A549 treated with AZD2906 at 1 μM for 4 hours (cell line): ENCODE measurements at places on chromosomes 13 and 19. TPM values are rescaled to one million over a fixed set of nuclear protein-coding genes. Genes with fewer than 3 reads are reported as not detected.

The FGF9 gene
- not detected in 5 replicates for total RNA-seq

The SLC7A9 gene
- 0.13 to 0.43 TPM (median 0.31 TPM) in 5 replicates for total RNA-seq

The FFAR2 gene
- 0.02 TPM in 1 of 5 replicates, not detected in the others for total RNA-seq

The CCDC122 gene
- total RNA-seq, result 2.2 to 3.2 TPM (median 2.9 TPM) in 5 replicates

The DCT gene
- total RNA-seq, result 0.01 TPM in 1 of 5 replicates, not detected in the others
